ENCODE measurements at places on chromosomes 6 and 20.

DNA sequence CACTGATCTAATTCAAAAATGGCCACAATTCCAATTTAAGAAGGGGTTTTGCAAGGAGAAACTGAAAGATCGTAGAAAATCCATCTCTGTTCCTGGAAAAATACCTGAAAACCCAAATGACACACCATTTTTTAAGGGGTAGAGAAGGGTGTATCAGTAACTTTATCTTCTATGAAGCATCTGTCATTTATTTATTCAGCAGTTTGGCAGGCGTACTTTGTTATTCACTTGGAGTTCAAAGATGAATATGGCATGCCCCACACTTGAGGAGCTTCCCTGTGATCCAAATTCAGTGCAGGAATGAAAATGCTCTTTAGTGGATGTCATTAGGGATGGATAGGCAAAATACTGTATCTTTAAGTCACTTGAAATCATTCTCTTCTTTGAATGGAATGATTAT is 7.2 kb downstream of the HINT3 start:
- DNase-seq: no peak

GRCh38 chr6:113651120-113651519 is 206.0 kb upstream of the MARCKS start:
- DNase-seq: no peak

- DNase-seq: no peak
These were observed 34.2 kb downstream of the ABHD12 start for GRCh38 chr20:25356271-25356933.

DNA sequence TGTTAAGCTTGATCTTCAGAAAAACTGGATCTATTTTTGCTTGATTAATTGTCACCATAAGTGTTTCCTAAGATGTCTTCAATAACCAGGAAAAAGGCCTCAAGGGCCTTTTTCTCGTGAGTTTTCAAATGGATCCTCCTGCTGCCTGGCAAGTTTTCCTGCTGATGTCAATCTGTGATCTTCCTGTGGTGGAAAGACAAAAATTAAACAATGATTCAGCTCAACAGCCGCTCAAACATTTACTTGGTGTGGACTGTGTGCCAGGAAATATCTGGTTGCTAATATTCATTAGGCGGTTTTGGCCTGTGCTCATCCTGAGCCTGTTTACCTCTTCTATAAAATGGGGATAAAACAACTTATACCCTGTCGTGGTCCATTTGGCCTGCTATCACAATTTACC is 35.4 kb upstream of the SSTR4 start:
- DNase-seq: no peak

GRCh38 chr6:46684771-46685170 is 2.9 kb upstream of the TDRD6 start:
- no peak for DNase-seq

GRCh38 chr6:120202878-120203277 is 853.3 kb upstream of the MAN1A1 start:
- no peak for DNase-seq

GRCh38 chr6:21079468-21080048 is 514.0 kb upstream of the SOX4 start:
- DNase-seq: no peak

DNA sequence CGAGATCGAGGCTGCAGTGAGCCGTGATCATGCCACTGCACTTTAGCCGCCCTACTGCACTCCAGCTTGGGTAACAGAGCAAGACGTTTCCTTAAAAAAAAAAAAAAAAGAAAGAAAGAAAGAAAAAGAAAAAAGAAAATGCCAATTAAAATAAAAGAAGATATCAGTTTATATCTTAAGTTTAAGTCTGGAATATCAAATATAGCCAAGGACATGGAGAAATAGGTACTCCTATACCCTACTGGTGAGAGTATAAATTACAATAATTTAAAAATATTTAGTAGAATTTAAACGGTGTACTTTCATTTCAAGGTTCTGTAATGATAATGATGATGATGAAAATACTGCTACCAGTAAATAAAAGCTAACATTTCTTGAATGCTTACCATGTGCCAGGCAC is 3.8 kb upstream of the TRIM31 start:
- DNase-seq: no peak
